Activated CD4-positive, alpha-beta T cell treated with anti-CD3 and anti-CD28 coated beads, Interleukin-2, amount 10 ng/mL, durations not matched to agents 24 days and 14 days (primary cell): ENCODE measurements at places on chromosomes 4 and X.
A peak's percentile ranks its signal among the peaks of the same experiment; 100 is the strongest.

GRCh38 chrX:69152417-69152841, 12.8 kb downstream of the PJA1 start:
- H3K36me3 ChIP-seq, result no peaks in the 10 kb centered on the region
- no peaks in the 10 kb centered on the region for H3K4me1 ChIP-seq
- H3K27me3 ChIP-seq, result no peaks in the 10 kb centered on the region
- no peak for DNase-seq
- H3K4me3 ChIP-seq, result no peak overlapping the region

DNA sequence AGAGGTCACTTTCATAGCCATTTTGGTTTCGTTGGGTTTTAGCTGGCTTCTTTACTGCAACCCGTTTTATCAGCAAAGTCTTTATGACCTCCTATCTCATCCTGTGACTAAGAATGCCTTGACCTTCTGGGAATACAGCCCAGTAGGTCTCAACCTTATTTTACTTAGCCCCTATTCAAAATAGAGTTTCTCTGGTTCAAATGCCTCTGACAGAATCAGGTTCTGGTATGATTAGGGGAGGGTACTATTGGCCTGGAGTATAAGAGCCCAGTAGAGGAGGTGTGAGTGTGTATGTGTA, 95.4 kb upstream of the RAB40AL start:
- H3K27ac ChIP-seq, result no peak overlapping the region
- DNase-seq, result no peak

- no peak overlapping the region for H3K4me3 ChIP-seq
- H3K36me3 ChIP-seq, result no peaks in the 10 kb centered on the region
- DNase-seq, result no peak
- H3K4me1 ChIP-seq, result no peaks in the 10 kb centered on the region
- no peaks in the 10 kb centered on the region for H3K27me3 ChIP-seq
Measured at GRCh38 chr4:29131304-29131703, 1588.9 kb upstream of the PCDH7 start.

GRCh38 chr4:108272046-108272445, 103.3 kb upstream of the LEF1 start:
- no peak overlapping the region for H3K27ac ChIP-seq
- no peaks in the 10 kb centered on the region for H3K36me3 ChIP-seq
- H3K4me3 ChIP-seq, result no peak overlapping the region
- H3K4me1 ChIP-seq, result peaks cover 8% of the 10 kb centered on the region
- H3K27me3 ChIP-seq, result no peaks in the 10 kb centered on the region
- DNase-seq, result no peak

DNA sequence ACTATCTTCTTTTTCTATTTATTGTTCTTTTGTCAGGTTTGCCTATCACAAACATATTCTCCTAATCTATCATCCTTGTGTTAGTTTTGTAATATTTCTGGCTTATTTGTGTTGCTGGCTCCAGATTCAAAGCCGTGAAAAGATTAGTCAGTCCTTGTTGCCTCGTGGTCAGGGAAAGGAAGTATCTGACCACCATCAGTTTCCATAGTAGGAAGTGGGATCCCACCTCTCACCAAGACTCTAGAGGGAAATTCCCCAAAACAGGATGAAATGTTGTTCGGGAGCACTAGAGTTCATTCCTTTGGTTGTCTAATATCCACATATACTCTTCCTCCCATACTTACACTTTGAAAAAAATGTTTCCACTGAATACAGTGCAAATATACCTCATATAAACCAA, 131.0 kb upstream of the HUWE1 start:
- no peaks in the 10 kb centered on the region for H3K27me3 ChIP-seq
- H3K36me3 ChIP-seq, result peaks cover 2% of the 10 kb centered on the region
- peaks cover 14% of the 10 kb centered on the region for H3K4me1 ChIP-seq
- H3K4me3 ChIP-seq, result peak overlapping the region; percentile 33
- H3K27ac ChIP-seq, result peak overlapping the region; percentile 49

GRCh38 chrX:150406596-150406995, 43.5 kb downstream of the MAMLD1 start:
- no peaks in the 10 kb centered on the region for H3K27me3 ChIP-seq
- no peak for DNase-seq

GRCh38 chr4:22483551-22483981, 32.3 kb downstream of the ADGRA3 start:
- H3K4me3 ChIP-seq, result no peak overlapping the region
- no peaks in the 10 kb centered on the region for H3K27me3 ChIP-seq
- DNase-seq, result no peak
- no peak overlapping the region for H3K27ac ChIP-seq

DNA sequence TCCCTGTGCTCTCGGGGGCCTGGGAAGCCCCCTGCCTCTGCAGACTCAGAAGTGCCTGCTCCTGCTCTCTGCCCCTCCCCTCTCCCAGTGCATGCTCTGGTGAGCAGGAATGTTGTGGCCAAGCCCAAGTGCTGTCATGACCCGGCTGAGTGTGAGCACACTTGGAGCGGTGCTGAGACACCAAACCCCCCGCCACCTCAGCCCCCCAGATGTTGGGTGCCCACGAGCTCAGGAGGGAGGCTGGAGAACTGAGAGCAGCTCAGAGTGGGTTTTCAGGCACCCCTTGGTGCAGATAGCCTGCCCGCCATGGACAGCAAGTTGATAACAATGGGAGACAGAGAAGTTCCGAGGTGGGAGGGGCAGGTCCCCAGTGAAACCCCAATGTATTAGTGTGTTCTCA, 477.4 kb downstream of the ACTRT1 start:
- no peak overlapping the region for H3K27ac ChIP-seq
- H3K4me3 ChIP-seq, result no peak overlapping the region
- no peak for DNase-seq
- H3K27me3 ChIP-seq, result no peaks in the 10 kb centered on the region
- H3K36me3 ChIP-seq, result no peaks in the 10 kb centered on the region
- no peaks in the 10 kb centered on the region for H3K4me1 ChIP-seq

GRCh38 chr4:167906851-167907250, 185.5 kb upstream of the ANXA10 start:
- no peak overlapping the region for H3K27ac ChIP-seq
- DNase-seq, result no peak
- no peaks in the 10 kb centered on the region for H3K27me3 ChIP-seq
- H3K4me1 ChIP-seq, result no peaks in the 10 kb centered on the region
- H3K4me3 ChIP-seq, result no peak overlapping the region

DNA sequence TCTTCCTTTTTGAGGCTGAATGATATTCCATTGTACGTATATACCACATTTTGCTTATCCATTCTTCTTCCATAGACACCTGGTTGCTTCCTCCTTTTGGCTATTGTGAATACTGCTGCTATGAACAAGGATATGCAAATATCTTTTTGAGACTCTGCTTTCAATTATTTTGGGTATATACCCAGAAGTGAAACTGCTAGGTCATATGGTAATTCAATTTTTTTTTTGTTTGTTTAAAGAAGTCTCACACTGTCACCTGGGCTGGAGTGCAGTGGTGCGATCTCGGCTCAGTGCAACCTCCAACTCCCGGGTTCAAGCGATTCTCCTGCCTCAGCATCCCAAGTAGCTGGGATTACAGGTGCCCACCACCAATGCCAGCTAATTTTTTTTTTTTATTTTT, 75.3 kb downstream of the METTL14 start:
- no peak overlapping the region for H3K27ac ChIP-seq
- peaks cover 28% of the 10 kb centered on the region for H3K36me3 ChIP-seq
- H3K4me3 ChIP-seq, result no peak overlapping the region
- H3K4me1 ChIP-seq, result peaks cover 3% of the 10 kb centered on the region
- no peaks in the 10 kb centered on the region for H3K27me3 ChIP-seq

- DNase-seq, result no peak
- H3K4me3 ChIP-seq, result no peak overlapping the region
- H3K36me3 ChIP-seq, result no peaks in the 10 kb centered on the region
- no peak overlapping the region for H3K27ac ChIP-seq
- H3K27me3 ChIP-seq, result no peaks in the 10 kb centered on the region
Measured at GRCh38 chrX:40420899-40421729, 159.7 kb upstream of the ATP6AP2 start.

GRCh38 chrX:153922932-153923857, 2.9 kb downstream of the ARHGAP4 start:
- DNase-seq, result peak; percentile 60
- H3K27me3 ChIP-seq, result no peaks in the 10 kb centered on the region
- peak overlapping the region; percentile 51 for H3K27ac ChIP-seq
- peaks cover 14% of the 10 kb centered on the region for H3K36me3 ChIP-seq
- H3K4me3 ChIP-seq, result peak overlapping the region; percentile 97
- H3K4me1 ChIP-seq, result peaks cover 25% of the 10 kb centered on the region

GRCh38 chr4:3502941-3503936, 29.0 kb downstream of the LRPAP1 start:
- DNase-seq, result no peak
- H3K4me1 ChIP-seq, result peaks cover 6% of the 10 kb centered on the region
- H3K27me3 ChIP-seq, result no peaks in the 10 kb centered on the region
- H3K4me3 ChIP-seq, result no peak overlapping the region
- peaks cover 21% of the 10 kb centered on the region for H3K36me3 ChIP-seq

- no peaks in the 10 kb centered on the region for H3K4me1 ChIP-seq
- no peak for DNase-seq
- H3K27ac ChIP-seq, result no peak overlapping the region
- no peak overlapping the region for H3K4me3 ChIP-seq
Measured at GRCh38 chr4:7422151-7422897, 12.4 kb downstream of the PSAPL1 start.

DNA sequence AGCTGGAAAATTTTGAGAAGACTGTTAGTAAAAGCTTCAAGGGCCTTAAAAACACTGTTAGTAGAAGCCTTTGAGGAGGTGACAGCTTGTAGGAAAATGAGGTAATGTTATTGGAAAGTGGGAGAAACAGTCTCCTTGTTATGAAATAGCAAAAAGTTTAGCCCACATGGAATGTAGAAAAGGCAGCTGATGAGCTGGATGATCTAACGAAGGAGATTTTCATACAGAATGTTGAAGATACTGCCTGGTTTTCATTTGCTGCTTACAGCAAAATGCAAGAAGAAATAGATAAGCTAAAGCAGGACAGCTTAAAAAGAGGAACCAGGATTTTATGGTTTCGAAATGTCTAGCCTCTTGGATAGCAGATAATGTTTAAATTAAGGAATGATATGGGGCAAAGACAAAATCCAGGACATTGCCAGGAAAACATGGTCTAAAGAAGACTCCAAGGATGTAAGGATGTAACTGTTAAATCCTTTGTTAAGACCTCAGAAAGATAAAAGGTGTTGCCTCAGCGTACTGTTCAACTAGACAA, 10.2 kb upstream of the STBD1 start:
- H3K4me3 ChIP-seq, result no peak overlapping the region
- no peak for DNase-seq
- H3K27ac ChIP-seq, result no peak overlapping the region
- H3K4me1 ChIP-seq, result peaks cover 8% of the 10 kb centered on the region
- H3K27me3 ChIP-seq, result peaks cover 26% of the 10 kb centered on the region
- peaks cover 5% of the 10 kb centered on the region for H3K36me3 ChIP-seq

- H3K27me3 ChIP-seq, result no peaks in the 10 kb centered on the region
- H3K4me3 ChIP-seq, result no peak overlapping the region
- peaks cover 4% of the 10 kb centered on the region for H3K4me1 ChIP-seq
- no peaks in the 10 kb centered on the region for H3K36me3 ChIP-seq
Measured at GRCh38 chrX:20352504-20352903, 85.8 kb upstream of the RPS6KA3 start.

DNA sequence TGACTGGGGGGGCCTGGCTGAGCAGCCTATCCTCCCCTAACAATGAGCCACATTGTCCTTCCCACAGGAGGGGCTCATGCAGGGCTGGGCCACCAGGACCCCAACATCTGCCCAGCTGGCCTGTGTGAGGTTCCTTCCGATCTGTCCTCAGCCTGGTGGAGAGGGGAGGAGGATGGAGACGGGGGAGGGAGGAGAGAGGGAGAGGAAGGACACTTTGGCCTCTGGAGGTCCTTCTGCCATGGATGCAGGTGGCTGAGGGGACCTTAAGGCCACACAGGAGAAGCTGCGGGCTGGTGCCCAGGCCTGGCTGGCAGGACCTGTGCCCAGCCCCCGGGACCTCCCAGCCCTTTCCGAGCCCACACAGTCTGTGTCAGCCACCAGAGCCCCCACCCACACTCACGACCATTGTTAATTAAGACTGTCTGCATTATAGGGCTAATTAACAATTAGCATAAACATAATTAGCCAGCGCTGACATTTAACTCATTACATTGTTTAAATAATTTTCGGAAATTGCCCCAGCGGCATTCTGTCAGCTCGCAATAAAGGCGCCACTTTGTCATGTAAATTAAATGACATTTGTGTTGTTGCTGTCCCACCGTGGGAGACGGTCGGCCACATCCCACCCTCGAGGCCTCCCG, 53.0 kb upstream of the NKX1-1 start:
- no peaks in the 10 kb centered on the region for H3K36me3 ChIP-seq
- no peak overlapping the region for H3K27ac ChIP-seq
- DNase-seq, result no peak
- H3K27me3 ChIP-seq, result peaks cover 7% of the 10 kb centered on the region

GRCh38 chrX:43560247-43560946, 95.7 kb upstream of the MAOA start:
- H3K27me3 ChIP-seq, result no peaks in the 10 kb centered on the region
- H3K4me1 ChIP-seq, result no peaks in the 10 kb centered on the region
- H3K27ac ChIP-seq, result no peak overlapping the region
- no peaks in the 10 kb centered on the region for H3K36me3 ChIP-seq
- H3K4me3 ChIP-seq, result no peak overlapping the region
- DNase-seq, result no peak

DNA sequence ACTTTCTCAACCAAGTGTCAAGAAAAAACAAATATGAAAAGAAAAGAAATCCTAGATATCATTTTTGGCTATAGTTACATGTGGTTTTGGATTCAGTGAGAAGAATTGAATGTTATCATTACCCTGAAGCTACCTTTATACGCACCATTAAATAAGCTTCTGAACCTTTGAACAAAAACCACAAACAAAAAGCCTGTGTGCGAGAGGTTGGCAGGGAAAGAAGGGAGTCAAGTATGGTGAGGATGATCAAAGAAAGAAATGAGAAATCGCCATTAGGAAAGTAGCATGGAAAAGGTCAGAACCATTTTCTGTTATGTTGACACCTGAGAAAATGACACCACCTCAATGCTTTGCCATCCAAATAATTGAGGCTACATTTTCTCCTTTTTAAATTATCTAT, 1.2 kb upstream of the SLC7A11 start:
- no peaks in the 10 kb centered on the region for H3K27me3 ChIP-seq
- H3K4me3 ChIP-seq, result no peak overlapping the region
- no peak for DNase-seq

- no peaks in the 10 kb centered on the region for H3K4me1 ChIP-seq
- DNase-seq, result no peak
- no peaks in the 10 kb centered on the region for H3K36me3 ChIP-seq
- H3K27ac ChIP-seq, result no peak overlapping the region
- no peak overlapping the region for H3K4me3 ChIP-seq
Measured at GRCh38 chr4:114267976-114268375, 288.5 kb upstream of the ARSJ start.

- DNase-seq, result no peak
- H3K27me3 ChIP-seq, result peaks cover 11% of the 10 kb centered on the region
- no peaks in the 10 kb centered on the region for H3K4me1 ChIP-seq
- H3K36me3 ChIP-seq, result no peaks in the 10 kb centered on the region
- H3K4me3 ChIP-seq, result no peak overlapping the region
Measured at GRCh38 chr4:38572793-38573192, 91.2 kb upstream of the KLF3 start.

DNA sequence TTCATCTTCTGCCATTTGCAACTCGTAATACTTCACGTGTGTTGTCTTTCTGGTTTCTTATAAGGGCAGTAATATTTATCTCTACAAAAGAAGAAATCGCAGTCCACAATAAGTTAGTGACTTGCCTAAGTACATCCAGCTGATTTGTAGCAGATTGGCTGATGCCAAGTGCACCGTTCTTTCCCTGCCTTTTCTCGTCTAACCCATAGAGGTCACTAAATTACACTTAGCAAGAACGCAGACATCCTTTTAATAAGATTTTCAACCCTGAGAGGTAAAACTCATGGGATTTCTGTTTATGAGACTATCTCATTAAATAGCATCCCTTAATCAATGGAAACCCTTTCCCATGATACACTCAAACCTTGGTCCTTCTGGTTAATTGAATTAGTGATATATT, 408.6 kb upstream of the ACTRT1 start:
- no peak overlapping the region for H3K27ac ChIP-seq
- DNase-seq, result no peak
- no peaks in the 10 kb centered on the region for H3K27me3 ChIP-seq
- H3K4me1 ChIP-seq, result no peaks in the 10 kb centered on the region
- no peak overlapping the region for H3K4me3 ChIP-seq
